Stimulated activated CD4-positive, alpha-beta T cell treated with anti-CD3 and anti-CD28 coated beads, Interleukin-2, amount 100 ng/mL, for 48 hours (primary cell): ENCODE measurements at places on chromosomes 2 and 18.

DNA sequence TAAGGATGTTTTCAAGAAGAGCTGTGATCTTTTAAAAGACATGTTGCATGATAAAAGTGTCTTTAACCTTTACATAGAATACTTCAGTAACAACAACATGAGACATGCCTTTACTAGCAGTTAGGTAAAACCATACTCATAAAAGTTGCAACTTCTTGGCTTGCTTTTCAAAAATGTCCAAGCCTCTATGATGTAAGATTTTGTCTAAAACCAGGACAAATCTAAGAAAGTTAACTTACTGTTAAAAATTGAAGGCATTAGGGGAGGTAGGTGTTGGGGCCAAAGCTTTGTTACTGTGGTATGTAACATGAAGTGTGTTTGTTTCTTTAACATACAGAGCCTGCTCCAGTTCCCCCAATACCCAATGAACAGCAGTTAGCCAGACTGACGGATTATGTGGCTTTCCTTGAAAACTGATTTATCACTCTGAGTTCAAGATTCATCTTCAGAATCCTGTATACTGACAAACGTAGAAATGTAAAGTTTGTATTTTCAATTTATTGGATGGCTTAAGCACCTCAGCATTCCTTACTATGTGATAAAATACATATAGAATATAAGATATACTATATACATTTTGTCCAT is 11.7 kb downstream of the COPS8 start:
- DNase-seq = no peak

GRCh38 chr18:77114415-77115191 is 18.0 kb downstream of the MBP start:
- DNase-seq = no peak

DNA sequence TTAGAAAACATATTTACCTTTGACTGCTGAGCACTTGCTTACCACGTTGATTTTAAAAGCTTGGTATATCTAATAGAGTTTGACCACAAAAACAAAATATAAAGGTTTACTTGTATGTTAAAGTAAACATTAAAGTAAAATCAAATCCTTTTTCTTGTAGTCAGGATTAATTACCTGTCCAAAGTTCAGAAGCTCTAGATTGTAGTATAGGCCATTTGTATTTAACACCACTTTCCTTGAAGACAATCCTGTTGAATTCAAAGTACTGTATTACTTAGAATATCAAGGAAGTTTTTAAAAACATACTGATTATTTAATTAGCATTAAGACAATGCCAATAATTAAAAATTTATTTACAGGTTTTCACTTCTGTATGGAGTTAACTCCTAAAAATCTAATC is 53.0 kb downstream of the PGAP1 start:
- DNase-seq = no peak

DNA sequence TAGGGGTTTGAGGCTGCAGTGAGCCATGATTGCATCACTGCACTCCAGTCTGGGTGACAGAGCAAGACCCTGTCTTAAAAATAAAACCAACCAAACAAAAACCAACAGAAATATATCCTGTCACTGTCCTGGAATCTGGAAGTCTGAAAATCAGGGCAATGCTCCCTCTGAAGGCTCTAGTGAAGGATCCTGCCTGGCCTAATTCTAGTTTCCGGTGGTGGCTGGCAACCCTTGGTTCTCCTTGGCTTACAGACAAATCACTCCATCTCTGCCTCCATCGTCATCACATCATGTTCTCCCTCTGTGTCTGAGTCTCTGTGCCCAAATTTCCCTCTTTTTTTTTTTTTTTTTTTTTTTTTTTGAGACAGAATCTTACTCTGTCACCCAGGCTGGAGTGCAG is 15.9 kb upstream of the VPS4B start:
- no peak for DNase-seq

GRCh38 chr18:13265008-13265910 is 46.7 kb downstream of the LDLRAD4 start:
- no peak for DNase-seq

DNA sequence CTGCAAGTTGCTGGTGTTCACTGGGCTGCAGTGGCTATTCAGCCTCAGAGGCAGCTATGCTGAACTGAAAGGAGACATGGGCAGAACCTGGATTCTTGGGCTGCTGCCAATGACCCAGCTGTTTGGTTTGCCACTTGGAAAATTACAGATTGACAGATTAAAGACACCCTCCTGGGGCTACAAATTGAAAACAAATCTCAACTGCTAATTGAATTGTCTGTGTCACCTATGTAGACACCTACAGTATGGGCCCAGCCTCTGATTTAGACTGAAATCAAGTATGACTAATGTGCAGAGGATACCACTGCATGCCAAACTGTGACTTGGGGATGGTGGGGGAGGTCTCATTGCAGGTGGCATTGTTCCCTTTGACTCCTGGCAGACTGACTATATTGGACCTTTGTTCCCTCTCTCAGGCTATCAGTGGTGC is 42.8 kb downstream of the ITSN2 start:
- no peak for DNase-seq

DNA sequence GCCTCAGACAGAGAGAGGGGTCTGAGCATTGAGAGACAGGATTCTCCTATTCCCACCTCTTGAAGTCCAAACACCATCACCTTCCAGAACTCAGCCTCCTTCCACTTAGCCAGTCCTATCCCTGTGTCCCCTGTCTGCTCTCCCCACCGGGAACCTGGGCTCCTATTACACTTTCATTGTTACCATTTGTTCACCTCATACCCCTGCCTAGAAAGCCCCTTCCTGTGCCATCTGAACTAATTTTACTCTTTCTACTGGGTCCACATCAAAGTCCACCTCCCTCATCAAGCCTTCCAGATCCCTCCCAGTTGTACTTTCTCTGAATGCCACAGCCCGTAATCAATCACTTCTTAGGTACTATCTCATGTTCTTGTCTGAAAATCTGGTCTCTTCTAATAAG is 220.6 kb downstream of the ZBTB7C start:
- DNase-seq = no peak

DNA sequence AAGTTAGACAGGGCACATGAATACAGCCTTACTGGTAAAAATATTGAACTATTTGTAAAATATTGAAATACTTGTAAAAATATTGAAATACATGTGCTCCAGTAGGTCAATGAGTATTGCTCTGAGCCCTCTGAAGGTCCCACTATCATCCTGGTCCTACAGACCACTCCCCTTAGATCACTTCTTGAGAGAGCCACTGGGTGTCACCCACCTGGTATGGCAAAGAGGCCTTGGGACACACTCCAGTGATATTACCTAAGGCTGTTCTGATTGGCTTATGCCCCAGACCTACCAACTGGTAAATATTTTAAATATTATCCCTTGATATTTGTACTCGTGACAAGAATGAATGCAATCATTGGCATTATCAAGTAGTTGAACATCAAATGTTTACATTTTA is 5.0 kb downstream of the THSD7B start:
- DNase-seq = no peak

DNA sequence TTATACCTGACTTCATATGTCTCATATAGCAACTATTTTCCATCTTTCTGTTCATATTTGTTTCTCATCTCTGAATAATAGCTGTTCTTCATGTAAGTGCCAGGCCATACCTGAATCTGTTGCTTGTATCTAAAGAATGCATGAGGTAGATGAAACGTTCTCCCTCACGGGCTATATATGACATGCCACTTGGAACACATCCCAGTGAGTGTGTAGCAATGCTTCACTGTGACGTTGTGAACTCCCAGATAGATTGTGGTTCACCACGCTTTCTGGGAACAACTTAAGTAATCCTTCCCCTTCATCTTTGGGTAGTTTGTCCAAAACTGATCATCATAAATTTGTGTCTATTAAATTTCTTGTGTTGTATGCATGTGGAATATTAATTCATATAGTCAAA is 60.1 kb downstream of the RDH14 start:
- DNase-seq = no peak

GRCh38 chr2:214515111-214515510 is 104.3 kb downstream of the VWC2L start:
- DNase-seq = no peak

GRCh38 chr2:221063568-221063967 is 508.5 kb downstream of the EPHA4 start:
- DNase-seq = no peak

DNA sequence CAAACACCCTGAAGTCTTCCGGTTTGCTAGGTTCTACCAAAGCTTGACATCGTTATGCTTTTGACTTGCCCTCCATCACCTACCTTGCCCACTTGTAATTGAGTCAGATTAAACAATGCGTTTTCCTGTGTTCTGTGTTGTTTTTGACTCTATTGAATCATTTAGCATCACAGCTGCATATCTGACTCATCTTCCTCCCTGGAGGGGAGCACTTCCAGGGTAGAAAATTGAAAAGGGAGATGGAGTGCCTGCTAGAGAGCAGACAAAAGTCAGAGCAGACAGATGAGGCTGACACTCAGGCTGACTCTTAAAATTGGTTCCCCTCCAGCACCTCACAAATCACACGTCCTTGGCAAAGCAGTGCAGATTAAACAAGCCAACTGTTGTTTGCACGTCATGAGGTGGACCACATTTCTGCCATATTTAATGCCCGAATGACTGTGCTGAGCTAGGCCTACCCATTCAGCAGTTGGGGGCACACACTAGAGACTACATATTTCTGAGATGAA is 2.2 kb downstream of the MPP4 start:
- DNase-seq = no peak

DNA sequence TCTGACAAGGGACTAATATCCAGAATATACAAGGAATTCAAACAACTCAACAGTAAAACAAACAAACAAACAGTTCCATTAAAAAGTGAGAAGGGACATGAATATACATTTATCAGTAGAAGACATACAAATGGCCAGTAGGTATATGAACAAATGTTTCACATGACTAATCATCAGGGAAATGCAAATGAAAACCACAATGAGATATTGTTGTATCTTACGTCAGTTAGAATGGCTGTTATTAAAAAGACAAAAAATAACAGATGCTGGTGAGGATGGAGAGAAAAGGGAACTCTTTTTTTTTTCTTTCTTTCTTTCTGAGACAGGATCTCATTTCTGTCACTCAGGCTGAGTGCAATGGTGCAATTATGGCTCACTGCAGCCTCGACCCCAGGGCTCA is 175.5 kb downstream of the CAMKMT start:
- no peak for DNase-seq

DNA sequence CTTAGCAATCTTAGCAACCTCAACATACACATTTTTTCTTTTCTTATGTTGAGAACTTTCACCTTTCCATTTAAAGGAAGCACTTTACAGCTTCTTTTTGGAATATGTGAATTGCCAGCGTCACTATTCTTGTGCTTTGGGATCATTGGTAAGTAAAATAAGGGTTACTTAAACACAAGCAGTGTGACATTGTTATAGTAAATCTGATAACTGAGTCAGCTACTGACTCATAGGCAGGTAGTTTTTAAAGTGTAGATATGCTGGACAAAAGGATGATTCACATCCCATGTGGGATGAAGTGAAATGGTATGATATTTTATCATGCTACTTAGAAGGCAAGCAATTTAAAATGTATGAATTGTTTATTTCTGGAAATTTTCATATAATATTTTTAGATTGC is 637.2 kb downstream of the DCDC2C start:
- DNase-seq = no peak

- peak; percentile 65 for DNase-seq
Measured at GRCh38 chr18:47756364-47757016, 174.0 kb downstream of the SMAD2 start.

DNA sequence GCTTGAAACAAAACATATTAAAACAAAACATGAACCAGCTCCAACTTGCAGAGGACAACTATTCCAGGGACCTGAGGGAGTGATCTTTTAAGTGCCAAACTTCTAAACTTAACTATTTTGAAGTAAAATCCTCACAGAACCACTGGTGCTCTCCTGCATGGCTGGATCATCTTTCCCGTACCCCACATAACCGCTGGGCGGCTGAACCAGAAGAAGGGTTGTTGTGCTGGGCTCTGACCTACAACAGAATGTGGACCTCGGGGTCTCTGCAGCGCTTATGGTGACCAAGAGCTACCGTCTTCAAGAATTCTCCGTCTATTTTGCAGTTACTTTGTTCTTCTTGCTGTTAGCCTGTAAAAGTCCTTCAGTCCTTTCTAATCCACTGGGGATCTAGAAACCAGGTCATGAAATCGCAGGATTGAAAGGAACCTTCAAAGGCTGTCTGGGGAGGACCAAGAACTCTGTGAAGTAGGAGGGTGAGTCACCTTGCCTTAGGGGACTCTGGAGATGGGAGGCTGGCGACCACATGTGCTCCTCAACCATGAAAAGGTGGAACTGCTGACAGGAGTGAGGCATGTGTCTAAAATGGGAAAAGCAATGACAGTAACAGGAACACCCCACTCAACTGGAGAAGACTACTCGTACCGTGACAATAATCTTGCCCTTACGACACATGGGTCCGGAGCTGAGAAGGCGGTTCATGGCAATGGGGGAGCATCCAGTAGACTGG is 46.6 kb downstream of the HDLBP start:
- no peak for DNase-seq

DNA sequence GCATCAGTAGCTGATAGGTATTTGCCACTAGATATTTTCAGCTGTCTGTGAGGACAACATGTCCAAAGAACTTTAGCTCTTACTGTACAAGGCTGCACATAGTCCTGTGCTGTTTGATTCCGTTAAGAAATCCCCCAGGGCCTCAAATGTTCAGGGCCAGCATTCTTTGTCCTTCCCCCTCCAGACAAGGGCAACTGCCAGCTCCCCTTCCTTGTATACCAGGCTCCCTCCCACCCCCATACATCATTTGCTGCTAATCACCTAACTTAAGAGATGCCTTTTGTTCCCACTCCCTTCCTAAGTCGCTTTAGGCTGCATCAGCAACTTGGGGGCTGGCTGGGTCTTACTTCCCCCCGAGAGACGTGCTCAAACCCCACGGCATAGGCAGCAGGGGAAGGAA is 138.7 kb downstream of the CDH20 start:
- no peak for DNase-seq

DNA sequence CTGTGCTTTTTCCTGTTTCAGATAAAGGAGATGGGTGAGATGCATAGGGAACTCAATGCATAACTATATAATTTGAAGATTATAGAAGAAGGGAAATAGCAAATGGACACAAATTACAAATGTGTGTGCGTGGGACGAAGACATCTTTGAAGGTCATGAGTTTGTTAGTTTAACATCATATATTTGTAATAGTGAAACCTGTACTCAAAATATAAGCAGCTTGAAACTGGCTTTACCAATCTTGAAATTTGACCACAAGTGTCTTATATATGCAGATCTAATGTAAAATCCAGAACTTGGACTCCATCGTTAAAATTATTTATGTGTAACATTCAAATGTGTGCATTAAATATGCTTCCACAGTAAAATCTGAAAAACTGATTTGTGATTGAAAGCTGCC is 16.4 kb upstream of the MSH2 start:
- DNase-seq = no peak
